C1 segment of cervical spinal cord (tissue), 14 donors: ENCODE measurements at places on chromosomes 3 and 15.

DNA sequence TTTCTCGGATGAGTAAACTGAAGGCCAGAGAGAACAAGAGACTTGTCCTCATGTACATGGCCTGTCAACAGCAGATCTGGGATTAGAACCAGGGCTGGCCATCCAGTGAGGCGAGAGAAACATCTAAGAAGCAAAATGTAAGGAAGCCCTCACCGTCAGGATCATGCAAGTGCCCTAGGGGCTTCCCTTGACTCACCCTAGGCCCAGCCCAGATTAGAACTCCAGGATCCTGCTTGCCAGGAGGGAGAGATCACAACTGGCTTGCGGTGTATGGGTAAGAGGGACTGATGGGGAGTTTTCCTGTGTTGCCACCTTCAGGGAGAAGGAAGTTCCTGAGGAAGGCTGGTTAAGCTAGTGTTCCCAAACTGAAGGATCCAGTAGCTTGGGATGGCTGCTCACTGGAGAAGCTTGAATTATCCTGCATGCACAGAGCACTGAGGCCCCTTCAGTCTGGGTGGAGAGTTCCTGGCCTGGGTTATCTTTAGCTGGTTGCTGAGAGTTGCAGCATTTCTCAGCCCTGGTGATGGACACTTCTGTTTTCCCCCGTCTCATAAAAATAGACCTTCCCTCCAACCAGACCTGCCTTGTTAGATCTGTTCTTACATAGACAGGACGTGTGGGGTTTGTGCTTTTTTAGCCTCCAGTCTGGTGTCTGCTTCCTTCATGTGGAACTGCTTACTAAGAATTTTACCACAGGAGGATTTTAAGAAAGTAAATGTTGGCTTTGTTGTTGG is 28.2 kb upstream of the XIRP1 start:
- DNase-seq: peak; percentile 48

DNA sequence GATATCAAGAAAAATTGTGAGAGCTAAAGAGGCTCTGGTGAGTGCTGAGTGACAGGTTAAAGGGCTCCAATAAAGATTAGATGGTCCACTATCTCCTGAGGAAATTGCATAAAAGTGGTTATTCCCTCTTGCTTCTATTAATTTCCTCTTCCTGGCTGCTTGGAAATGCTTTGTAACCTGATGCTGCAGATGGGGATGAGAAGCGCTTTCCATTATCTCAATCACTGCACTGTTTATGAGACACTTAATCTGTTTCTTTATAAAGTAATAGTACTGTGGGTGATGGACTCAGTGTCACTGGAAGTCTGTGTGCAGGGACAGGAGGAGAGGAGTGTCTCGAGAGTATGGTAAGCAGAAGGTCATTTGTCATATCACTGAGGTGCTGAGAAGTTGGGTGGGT is 305.3 kb downstream of the EPHB1 start:
- DNase-seq: no peak

- no peak for DNase-seq
Observed at GRCh38 chr3:168040607-168041208, 55.0 kb downstream of the GOLIM4 start.

GRCh38 chr3:98483626-98484025 is 13.9 kb upstream of the OR5K2 start:
- no peak for DNase-seq

GRCh38 chr3:10290481-10291176 is 2.1 kb downstream of the GHRL start:
- DNase-seq: no peak

- DNase-seq: no peak
Observed at GRCh38 chr3:36679384-36680200, 84.8 kb downstream of the DCLK3 start.

- DNase-seq: no peak
Observed at GRCh38 chr3:18405141-18405540, 20.0 kb downstream of the SATB1 start.

GRCh38 chr3:169847896-169848295 is 21.8 kb downstream of the LRRC31 start:
- no peak for DNase-seq

GRCh38 chr15:46556559-46557379 is 921.9 kb downstream of the SQOR start:
- no peak for DNase-seq

DNA sequence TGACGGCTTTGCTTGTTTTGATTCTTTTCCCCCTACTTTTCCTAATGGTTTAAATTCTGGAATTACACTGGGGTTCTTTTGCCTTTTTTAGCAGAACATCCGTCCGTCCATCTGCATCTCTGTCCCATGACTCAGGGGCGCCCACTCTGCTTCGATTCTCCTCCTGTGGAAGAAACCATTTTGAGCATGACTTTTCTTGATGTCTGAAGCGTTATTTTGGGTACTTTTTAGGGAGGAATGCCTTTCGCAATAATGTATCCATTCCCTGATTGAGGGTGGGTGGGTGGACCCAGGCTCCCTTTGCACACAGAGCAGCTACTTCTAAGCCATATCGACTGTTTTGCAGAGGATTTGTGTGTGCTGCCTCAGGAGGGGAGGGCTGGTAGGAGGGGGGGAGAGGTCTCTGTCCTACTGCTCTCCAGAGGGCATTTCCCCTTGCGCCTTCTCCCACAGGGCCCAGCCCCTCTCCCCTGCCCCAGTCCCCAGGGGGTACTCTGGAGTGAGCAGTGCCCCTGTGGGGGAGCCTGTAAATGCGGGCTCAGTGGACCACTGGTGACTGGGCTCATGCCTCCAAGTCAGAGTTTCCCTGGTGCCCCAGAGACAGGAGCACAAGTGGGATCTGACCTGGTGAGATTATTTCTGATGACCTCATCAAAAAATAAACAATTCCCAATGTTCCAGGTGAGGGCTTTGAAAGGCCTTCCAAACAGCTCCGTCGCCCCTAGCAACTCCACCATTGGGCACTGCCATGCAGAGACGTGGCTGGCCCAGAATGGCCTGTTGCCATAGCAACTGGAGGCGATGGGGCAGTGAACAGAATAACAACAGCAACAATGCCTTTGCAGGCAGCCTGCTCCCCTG is 19.5 kb upstream of the BSN start:
- DNase-seq: peak; percentile 15

GRCh38 chr15:90184786-90185704 is 16.1 kb upstream of the SEMA4B start:
- DNase-seq: peak; percentile 64

- no peak for DNase-seq
Observed at GRCh38 chr15:99983886-99984286, 250.6 kb upstream of the LYSMD4 start.

- peak; percentile 54 for DNase-seq
Observed at GRCh38 chr3:72347819-72348319, 500.4 kb downstream of the SHQ1 start.

DNA sequence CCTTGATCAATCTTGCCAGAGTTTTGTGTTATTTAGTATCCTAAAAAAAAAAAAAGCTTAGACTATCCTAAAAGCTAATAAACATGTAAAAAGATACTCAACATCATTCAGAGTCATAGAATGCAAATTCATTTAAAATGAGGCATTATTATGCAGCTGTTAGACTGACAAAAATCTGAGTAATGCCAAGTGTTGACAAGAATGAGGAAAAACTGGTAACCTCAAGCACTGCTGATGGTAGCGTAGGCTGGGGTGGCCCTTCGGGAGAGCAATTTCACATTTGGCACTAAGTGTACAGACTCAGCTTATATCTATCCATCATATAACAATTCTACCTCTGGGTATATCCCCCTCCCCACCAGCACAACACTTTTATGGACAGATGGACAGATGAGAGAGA is 280.4 kb downstream of the RAP2B start:
- no peak for DNase-seq

GRCh38 chr3:170759511-170760173 is 110.4 kb downstream of the RPL22L1 start:
- DNase-seq: no peak

DNA sequence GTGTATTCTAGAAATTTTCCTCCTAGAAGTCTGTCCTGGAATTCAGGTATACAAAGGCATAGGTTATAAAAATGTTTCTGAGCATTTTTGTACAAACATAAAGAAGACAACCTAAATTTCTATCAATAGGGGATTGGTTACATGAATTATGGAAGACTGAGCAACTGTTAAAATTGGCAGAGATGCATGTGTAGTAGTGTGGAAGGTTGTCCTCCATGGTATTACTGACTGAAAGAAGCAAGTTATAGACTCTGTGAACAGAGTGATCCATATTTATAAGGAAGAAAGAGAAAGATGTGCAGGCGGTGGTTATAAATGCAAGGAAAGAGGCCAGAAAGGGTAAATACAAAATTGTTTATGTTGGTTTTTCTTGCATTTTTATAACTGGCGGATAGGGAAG is 38.3 kb upstream of the CMTM7 start:
- DNase-seq: no peak

DNA sequence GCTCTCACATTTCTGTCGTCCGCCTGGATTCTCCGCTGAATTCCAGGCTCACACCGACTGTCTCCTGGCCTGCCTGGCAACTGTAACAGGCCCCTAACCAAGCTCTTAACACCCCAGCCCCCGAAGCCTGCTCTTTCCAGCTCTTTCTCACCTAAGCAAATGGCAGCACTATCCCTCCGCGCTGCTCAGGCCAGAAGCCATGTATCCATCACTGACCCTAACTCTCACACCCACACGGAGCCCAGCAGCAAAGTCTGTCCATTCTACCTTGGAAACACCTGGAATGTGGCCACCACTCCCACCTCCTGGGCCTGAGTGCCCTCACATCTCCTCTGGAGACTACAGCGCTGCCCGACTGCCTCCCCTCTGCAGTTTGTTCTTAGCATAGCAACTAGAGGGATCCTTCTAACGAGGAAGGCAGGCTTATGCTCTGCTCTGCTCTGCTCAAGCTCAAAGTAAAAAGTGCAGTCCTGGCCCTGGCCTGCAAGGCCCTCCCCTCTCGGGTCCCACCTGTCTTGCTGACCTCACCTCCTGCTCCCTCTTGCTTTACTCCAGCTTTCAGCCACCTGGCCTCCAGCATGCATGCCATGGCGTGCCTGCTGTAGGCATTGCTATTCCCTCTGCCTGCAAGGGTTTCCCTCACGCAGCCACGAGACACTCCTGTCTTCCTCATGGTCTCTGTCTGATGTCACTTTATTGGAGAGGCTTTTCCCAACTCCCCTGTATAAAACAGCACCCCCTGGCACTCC is 27.2 kb downstream of the FEM1B start:
- DNase-seq: no peak

GRCh38 chr3:120350401-120350941 is 1.3 kb upstream of the LRRC58 start:
- DNase-seq: no peak

DNA sequence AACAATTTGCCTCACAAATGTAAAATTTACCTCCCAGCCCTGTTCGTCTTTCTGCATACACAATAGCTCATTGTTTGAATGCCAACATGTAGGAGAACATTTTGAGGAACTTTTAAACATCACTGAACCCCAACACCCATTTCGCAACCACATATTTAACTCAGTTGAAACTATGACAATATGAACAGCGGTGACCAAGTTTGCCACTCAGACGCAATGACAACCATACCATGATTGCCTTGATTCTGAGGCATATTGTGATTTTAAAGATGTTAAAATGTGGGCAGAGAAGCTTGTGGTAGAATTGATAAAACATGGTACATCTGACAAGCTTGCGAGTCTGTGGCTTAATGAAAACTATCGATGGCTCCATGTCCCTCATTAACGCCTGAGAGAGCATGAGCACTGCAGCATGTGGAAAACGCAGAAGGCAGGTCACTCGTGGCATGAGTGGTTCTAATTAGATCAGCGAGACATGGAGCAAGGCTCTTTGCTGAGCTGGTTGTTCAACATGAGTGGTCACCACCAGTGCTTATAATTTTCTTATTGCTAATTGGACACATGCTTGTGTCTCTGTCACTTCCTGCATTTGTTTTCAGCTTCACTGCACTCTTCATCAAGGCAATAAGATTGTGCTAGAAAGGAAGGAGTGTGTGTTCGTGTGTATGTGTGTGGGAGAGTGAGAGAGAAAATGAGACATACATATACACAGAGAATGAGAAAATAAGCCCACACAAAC is 116.8 kb downstream of the CHST2 start:
- DNase-seq: no peak

- no peak for DNase-seq
Observed at GRCh38 chr3:72271216-72271615, 486.3 kb upstream of the PROK2 start.

DNA sequence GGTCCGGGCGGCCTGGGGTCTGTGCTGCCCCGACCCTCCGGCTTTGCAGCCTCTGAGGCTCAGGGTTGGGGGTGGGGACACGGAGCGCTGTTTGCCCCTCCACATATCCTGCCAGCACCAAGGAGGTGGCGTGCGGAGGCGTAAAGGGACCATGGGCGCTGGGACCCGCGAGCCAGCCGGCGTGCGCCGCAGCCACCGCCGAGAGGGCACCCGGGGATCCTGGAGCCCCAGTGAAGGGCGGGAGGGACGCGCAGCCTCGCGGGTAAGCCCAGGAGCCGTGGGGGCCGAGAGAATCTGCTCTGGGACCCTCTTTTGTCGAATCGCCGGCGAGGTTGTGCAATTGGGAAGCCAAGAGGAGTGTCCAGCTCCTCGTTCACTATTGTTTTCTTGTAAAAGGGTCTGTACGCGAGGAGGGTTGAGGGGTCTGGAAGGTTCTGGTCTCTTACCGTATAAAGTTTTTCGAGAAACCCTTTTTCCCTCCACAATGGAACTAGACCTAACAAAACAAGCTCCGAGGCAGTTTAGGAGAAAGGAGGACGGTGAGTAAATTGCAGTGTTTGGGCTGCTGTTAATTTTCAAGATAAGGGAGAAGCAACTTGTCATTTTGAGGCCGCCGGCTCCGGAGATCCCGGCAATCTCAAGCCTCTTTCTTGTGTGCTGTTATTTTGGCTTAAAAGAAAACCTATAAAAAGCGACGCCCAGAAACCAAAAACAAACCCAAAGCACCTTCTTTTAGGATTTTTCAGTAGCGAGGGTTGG is 29.9 kb upstream of the ST3GAL6 start:
- DNase-seq: peak; percentile 71

GRCh38 chr3:102090721-102091045 is 241.4 kb downstream of the NFKBIZ start:
- DNase-seq: no peak

GRCh38 chr3:195270817-195271409 is at the start of gene XXYLT1:
Gene XXYLT1 (minus strand): TSS chr3:195271159. CDS start chr3:195271058, 101 bp downstream.
- peak; percentile 88 for DNase-seq

- no peak for DNase-seq
Observed at GRCh38 chr3:134342259-134342658, 32.0 kb downstream of the AMOTL2 start.

DNA sequence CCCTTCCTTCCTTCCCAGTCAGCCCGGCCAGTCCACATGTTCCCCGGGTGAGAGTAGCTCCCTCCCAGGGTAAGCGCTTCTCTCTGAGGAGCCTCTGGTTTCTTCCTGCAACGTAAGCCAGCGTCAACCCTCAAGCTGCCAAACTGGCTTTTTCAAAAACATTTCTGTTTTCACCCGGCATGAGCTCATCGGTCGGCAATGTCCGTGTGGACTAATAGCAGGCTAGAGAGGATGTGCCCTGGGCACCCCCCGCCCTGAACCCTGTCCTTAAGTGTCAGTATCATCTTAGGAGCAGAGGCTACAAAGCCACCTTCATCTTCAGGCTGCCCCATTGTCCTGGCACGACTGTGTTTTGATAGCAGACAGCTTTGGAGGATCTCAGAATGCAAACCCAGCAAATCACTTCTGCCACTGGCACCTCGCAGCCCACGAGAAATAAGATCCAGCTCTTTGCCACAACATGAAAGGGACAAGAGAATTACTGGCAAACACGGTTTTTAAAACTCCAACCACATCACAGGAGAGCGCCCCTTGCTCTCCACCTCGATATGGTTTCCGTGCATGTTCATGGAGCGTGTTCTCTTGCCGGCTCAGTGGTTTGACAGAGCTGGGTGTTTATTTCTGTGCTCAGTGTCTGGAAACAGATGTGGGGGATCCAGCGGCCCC is 9.9 kb downstream of the ALDH1A3 start:
- no peak for DNase-seq

- DNase-seq: no peak
Observed at GRCh38 chr15:68054628-68055223, 611 bp downstream of the PIAS1 start.
